ENCODE measurements at places on chromosomes 16 and 17.
A peak's percentile ranks its signal among the peaks of the same experiment; 100 is the strongest.

GRCh38 chr16:78321620-78322360 lies 222.3 kb downstream of the WWOX start:
- DNase-seq, result no peak

- no peak for DNase-seq
These were observed 13.0 kb downstream of the HAS3 start for GRCh38 chr16:69118468-69118867.

GRCh38 chr17:57965521-57966160 lies 10.4 kb upstream of the CUEDC1 start:
- no peak for DNase-seq

GRCh38 chr17:79632432-79632735 lies 21.5 kb upstream of the RBFOX3 start:
- DNase-seq, result no peak

- DNase-seq, result no peak
These were observed 3.3 kb upstream of the NOTUM start for GRCh38 chr17:81964081-81964849.

GRCh38 chr17:8488901-8489300 lies 53.2 kb downstream of the NDEL1 start:
- peak; percentile 74 for DNase-seq

GRCh38 chr16:72860726-72861562 lies 187.0 kb downstream of the ZFHX3 start:
- DNase-seq, result no peak

- no peak for DNase-seq
These were observed 340.3 kb downstream of the FOXL1 start for GRCh38 chr16:86918637-86919036.

DNA sequence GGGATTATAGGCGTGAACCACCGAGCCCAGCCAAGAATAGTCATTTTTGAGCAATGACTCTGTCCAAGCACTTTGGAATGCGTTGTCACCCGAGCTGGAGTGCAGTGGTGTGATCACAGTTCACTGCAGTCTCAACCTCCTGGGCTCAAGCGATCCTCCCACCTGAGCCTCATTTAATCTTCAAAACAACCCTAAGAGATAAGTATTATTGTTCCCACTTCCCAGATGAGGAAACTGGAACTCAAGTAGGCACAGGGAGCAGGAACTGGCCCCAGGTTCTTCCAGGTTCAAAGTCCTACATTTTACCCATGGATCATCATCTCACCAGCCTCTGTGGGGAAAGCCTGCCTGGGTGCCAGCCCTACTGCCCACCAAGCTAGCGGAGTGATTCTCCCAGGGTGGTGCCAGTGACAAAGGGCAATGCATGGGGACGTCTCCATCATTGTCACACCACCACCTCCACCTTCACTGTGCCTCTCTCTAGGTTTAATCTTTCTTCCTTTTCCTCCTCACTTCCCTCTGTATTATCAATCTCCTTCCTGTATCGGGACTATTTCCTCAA lies 11.3 kb upstream of the RNF157 start:
- DNase-seq, result no peak

GRCh38 chr17:80639658-80640057 lies 95.0 kb downstream of the RPTOR start:
- DNase-seq, result no peak

DNA sequence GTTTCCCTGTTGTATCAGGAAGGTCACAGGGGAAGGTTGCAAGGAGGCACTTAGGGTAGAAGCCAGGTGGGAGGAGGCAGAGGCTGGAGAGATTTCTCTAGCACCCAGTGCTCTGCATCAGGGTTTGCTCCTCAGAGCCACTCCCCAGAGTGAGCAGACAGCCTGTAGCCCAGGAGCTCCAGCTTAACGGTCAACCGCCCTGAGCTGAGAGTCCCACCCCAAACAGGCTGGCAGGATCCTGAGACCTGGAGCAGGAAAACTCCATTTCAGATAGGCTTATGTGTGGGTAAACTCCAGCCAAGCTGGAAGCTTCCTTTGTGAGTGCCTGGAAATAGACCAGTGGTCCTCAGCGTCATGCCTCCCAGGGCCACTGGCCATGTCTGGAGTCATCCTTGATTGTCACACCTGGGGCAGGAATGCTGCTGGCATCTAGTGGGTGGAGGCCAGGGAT lies 37.9 kb downstream of the MPRIP start:
- no peak for DNase-seq
